ENCODE measurements at places on chromosomes 11 and 22.

- DNase-seq = no peak
These were observed 59.1 kb downstream of the ETS1 start for GRCh38 chr11:128528294-128528693.

DNA sequence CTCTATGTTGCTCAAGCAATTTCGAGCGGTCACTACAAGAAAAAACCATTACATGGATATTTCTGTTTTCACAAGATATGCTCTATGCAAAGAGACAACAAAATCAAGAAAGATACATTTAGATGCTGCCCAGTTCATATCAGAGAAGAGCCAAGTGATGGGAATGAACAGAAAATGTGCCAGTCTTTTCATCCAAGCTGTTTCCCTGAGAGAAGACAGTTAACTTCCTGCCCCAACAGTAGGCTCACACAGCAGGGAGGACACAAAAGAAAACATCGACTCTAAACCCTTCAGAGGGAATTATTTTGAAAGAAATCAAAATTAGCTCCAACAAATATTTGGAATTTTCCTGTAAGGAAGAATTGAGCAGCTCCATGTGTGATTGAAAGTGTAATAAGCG is 11.6 kb downstream of the JAML start:
- DNase-seq = no peak

GRCh38 chr11:113034576-113034975 is 73.4 kb downstream of the NCAM1 start:
- no peak for DNase-seq

DNA sequence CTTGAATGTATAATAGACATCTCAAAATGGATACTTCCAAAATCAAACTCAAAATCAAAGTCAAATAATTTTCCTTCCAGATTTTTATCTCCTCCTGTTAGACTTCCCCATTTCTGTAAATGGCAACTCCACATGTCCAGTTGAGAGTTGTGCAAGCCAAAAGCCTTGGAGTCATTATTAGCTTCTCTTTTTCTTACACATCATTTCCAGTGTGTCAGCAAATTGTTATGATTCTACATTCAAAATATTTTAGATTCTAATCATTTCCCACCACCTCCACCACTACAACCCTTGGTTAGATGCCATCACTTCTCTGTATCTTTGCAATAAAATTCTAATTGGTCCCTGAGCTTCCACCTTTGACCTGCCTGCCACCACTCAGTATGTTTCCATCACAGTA is 155.7 kb downstream of the CNTN5 start:
- DNase-seq = no peak

- DNase-seq = no peak
These were observed 80.8 kb downstream of the IGLL5 start for GRCh38 chr22:22968366-22968765.

DNA sequence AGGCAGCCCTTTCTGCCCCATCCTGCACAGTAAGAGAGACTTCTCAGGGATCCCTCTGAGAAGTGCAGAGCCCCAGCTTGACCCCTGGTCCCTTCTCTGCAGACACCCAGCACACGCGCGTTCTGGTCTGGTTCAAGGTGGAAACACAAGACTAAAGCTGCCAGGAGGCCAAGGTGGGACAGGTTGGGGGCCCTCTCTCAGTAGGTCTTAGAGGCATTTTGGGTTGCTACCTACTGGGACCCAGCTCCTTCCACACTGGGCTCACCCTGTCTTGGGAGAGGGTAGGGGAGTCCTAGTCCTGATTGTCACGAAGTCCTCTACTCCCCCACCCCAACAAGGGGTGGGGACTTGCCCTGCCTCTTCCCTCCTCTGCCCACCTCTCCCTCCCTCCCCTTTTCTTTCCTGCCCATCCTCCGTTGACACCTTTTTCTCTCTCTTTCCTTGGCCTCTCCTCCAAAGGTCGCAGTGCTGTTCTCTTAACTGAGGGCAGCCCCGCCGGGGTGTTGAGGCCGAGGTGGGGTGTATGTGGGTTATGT is 763 bp upstream of the SOX10 start:
- DNase-seq = no peak

DNA sequence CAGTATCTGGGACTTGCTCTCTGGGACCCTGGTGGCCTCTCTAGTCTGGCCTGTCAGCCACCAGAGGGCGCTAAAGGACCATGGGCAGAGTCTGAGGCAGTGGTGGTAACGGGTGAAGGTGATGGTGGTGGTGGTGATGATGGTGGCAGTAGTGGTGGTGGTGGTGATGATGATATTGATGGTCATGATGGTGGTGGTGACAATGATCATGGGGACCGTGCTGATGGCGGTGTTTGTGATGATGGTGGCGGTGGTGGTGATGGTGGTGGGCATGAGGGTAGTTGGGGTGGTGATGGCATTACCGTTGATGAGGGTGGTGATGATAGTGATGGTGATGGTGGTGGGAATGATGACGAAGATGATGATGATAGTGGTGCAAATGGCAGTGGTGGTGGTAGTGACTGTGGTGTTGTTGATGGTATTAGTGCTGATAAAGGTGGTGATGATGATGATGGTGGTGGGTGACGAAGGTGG is 16.0 kb downstream of the TRPM5 start:
- DNase-seq = no peak

- DNase-seq = no peak
These were observed 80.8 kb upstream of the SORL1-AS1 start for GRCh38 chr11:121533601-121534000.

DNA sequence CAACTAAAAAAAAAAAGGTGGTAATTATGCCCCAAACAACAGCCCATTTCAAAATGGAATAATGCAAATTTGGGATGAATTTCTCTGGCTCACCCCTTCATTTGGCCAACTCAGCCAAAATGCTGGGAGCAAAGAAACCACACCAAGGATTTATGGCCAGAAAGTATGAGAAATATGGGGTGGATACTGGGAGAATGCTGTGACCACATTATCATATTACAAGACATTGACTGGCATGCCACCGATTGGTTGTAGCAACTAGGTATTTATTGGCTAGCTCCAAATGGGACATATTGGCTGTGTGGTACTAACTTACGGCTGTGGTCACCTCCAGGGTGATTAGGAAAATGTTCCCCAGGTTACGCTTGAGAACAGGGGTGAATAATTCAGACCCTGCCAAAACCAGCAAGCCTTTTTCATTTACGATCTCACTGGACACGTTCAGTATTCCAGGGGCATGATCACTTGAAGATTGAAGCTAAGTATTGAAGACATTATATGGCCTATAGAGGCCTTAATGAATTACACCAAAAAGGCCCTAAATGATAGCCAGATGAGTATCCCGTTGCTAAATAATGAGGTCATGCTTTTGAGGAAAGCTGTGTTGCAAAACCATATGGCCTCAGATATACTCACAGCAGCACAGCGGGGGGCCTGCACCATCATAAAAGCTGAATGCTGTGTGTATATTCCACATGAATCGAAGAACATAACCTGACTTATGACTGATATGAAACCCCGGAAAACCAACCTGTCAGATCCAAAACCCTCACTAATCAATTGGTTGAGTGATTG is 3.8 kb upstream of the FDX1 start:
- DNase-seq = no peak

DNA sequence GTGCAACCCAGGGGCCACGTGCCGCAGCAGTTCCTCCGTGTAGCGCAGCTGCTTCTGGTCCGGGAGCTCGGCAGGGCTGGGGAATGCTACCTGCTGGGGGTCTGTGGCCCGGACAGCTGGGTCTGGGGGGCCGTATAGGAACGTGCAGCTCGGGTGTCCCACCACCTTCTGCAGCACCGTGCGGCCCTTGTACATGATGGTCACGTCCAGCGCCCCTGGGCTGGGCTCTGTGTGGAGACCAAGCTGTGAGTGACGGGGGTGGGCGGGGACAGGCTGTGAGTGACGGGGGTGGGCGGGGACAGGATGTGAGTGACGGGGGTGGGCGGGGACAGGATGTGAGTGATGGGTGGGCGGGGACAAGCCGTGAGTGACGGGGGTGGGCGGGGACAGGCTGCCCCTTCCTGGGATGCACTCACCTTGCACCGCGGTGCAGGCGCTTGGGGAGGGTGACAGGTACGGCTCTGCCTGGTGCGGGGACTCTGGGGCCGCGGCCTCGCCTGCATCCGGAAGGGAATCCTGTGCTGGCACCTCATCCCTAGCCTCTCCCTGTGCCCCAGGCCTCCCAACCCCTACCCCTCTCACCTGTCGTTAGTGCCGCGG is 2.3 kb downstream of the IRF7 start:
- DNase-seq = no peak

DNA sequence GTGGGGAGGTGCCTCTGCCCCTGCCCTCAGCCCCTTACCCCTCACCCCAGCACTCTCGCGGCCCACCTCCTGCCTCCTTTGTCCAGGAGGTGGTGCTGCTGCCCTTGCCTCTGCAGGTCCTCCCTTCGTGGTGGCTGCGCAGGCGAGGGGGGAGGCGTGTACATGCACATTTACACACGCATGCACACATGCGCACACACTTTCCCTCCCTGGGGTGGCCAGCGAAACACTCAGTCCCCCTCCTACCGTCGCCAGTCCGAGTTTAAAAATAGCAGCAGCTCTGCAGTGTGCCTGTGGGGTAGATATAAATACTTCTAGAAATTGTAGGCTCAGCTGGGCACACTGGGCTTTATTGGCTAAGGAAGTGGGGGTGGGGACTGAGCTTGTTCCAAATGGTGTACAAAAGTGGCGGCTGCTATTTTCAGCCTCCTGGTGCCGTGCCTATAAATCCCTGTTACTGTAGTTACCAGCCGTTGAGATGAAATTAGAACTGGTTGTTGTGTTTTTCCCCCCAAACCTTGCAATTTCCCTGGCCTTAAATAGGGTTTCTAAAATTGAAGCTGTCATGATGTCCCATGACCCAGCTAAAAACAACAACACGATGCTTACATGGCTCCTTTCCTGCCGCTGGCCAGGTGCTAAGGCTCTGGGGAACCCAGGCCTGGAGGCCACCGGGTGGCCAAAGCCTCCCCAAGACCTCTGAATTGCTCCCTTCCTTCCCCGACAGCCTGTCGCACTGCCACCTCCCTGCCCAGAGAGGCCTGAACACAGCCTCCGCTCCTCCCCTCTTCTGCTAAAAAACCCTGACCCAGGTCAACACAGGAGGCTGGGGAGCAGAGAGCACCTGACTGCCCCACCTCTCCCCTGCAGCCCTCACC is 12.4 kb downstream of the PICK1 start:
- no peak for DNase-seq

All from cortex of kidney (tissue), 1 donor.